ENCODE measurements at places on chromosomes 1 and 21. TPM values are rescaled to one million over a fixed set of nuclear protein-coding genes. Genes with fewer than 3 reads are reported as not detected.
A peak's percentile ranks its signal among the peaks of the same experiment; 100 is the strongest.

GRCh38 chr21:29939924-29940275 lies at the start of gene GRIK1:
Gene GRIK1, minus strand, starts transcription at chr21:29939996.
- H3K27me3 ChIP-seq, result peaks cover 59% of the 10 kb centered on the region
- H3K27ac ChIP-seq, result no peak within 1 kb of the TSS
- no peak for DNase-seq
- peaks cover 3% of the 10 kb centered on the region for H3K4me1 ChIP-seq
- peak within 1 kb of the TSS; percentile 26 for H3K4me3 ChIP-seq

DNA sequence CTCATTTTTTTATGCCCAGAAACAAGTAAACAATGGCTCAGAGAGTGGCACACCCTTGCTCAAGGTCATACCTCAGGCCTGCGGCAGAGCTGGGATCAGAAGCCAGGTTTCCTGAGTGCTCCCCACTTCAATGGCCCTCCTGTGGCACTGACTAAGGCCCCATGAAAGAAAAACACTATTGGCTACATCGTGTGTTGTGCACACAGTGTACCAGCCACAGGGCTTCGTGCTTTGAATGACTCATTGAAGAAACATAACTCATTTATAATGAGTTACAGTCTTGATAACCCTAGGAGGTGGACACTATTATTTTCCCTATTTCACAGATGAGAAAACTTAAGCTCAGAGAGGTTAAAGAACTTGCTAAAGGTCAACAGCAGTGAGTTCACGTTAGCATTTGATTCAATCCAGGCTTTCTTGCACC lies 91.2 kb downstream of the TRABD2B start:
- no peak for DNase-seq
- H3K27me3 ChIP-seq, result peaks cover 4% of the 10 kb centered on the region
- H3K4me3 ChIP-seq, result no peak overlapping the region

- H3K4me3 ChIP-seq, result no peak overlapping the region
- DNase-seq, result no peak
- no peak overlapping the region for H3K27ac ChIP-seq
- H3K36me3 ChIP-seq, result no peaks in the 10 kb centered on the region
- no peaks in the 10 kb centered on the region for H3K27me3 ChIP-seq
These were observed 125.4 kb upstream of the TMEM51 start for GRCh38 chr1:15028102-15028501.

DNA sequence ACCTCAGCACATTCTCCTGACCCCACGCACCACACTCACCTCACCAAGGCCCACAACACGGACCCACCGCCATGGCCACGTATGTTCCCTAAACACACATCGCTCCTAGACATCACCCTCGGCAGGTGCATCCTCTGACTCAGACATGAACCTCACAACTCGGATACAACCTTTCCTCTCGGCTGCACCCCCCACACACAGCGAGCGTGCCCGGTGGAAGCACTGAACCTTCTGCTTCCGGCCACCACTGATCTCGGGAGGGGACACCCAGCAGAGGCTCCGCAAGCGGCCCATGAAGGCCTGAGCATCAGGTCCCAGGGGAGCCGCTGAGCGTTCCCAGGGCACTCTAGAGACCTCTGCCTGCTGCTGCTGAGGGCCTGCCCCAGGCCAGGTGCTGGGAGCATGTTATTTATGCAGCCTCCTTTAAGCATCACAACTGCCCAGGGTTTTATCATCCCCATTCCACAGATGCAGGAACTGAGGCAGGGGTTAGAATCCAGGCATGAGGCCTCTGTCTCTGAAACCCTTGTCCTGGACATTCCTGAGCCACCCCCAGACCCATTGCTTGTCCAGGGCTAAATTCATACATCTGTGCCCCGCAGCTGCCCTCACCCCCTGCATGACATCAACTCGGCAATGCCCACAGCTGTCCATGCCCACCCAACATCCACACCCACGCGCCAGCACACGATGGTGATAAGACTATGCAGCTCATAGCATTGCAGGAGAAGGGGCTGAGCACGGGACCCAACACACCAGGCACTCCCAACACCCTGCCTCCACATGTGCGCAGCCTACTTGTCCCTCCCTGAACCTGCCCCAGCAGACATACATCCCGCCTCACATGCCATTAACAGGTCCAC lies 27.0 kb downstream of the SDC3 start:
- H3K4me3 ChIP-seq, result no peak overlapping the region
- H3K4me1 ChIP-seq, result peaks cover 3% of the 10 kb centered on the region
- H3K27me3 ChIP-seq, result peaks cover 10% of the 10 kb centered on the region
- no peaks in the 10 kb centered on the region for H3K36me3 ChIP-seq
- DNase-seq, result no peak

DNA sequence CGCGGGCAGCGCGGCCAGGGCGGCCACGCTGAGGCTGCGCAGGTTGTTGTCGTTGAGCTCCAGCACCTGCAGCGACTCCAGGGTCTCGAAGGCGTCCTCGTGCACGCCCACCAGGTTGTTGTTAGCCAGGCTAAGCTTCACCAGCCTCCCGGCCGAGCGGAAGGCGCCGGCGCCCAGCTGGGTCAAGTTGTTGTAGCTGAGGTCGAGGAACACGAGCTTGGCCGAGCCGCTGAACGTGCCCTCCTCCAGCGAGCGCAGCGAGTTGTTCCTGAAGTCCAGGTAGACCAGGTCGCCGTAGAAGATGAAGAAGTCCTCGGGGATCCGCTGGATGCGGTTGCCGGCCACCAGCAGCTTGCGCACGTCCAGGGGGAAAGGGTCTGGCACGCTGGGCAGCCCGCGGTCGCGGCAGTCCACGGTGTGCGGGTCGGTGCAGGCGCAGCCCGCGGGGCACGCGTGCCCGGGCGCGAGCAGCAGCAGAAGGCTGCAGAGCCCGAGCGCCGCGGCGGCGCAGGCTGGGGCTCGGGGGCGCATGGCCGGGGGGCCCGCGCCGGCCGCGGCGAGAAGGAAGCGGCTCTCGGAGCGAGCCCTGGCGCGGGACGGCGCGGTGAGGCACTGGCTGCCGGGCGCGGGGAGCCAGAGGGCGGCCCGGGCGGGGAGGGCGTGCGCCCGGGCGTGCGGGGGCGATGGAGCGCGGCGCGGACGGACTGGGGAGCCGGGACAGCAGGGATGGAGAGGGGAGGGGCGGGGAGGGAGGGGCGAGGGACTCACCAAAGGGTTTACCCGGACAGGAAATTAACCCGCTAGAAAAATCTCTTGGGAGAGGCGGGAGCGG lies 524 bp downstream of the LRRC38 start:
- peaks cover 49% of the 10 kb centered on the region for H3K27me3 ChIP-seq
- H3K36me3 ChIP-seq, result no peaks in the 10 kb centered on the region
- no peaks in the 10 kb centered on the region for H3K4me1 ChIP-seq
- no peak for DNase-seq
- no peak overlapping the region for H3K4me3 ChIP-seq

DNA sequence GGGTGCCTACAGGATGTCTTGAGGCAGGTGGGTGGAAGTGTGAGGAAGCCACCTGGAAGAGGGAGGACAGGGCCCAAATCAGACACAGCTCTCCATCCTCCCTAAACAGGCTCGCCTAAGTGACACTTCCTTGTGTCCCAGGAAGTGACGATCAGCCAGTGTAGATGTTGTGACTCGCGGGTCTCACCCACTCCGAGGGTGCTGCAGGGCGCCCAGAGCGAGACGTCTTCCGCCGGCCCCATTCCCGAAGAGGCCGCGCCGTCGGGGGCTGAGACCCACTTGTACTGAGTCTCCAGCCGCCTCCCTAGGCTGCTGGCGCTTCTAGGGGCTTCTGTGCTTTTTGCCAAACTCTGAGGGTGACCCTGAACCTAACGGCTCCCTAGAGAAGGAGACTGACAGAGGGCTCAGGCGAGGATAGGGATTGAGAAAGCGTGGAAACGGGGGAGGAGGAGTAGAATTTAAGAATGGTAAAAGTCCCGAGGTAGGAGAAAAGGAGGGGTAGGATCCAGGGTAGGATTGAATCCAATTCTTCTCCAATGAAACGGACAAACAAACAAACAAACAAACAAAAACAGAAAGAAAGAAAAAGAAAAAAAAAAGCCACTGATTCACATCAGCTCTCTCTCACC lies 543 bp upstream of the MARK1 start:
- peaks cover 15% of the 10 kb centered on the region for H3K4me1 ChIP-seq
- peaks cover 74% of the 10 kb centered on the region for H3K27me3 ChIP-seq
- peak overlapping the region; percentile 76 for H3K4me3 ChIP-seq
- no peak overlapping the region for H3K27ac ChIP-seq
- DNase-seq, result no peak

Gene JUN
- 26.1 TPM for total RNA-seq

Gene DSCAM
- not detected for total RNA-seq

Gene REN
- not detected for total RNA-seq

Gene NEGR1
- not detected for total RNA-seq

Gene CRABP2
- total RNA-seq, result 1.6 TPM

Gene OR2L2
- total RNA-seq, result 0.06 TPM

Gene RGS8
- not detected for total RNA-seq
